ENCODE measurements at places on chromosomes 7 and 10.

- DNase-seq = no peak
Observed at GRCh38 chr10:100670368-100670767, 75.0 kb upstream of the PAX2 start.

DNA sequence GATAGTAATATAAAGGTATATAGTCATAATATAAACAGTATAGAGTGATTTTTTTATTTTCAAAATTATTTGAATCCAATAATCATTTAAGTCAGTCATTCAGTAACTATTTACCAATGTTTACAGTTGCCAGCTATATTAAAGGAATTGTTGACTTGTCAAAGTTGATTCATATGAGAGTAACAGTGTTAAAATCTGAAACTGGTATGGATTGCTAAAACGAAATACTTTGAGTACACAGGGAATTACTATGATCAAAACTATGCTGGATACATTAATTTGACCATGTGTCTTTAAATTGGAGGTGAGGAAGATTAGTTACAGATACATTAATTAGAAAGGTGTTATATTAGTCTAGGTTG is 282.6 kb downstream of the ADK start:
- no peak for DNase-seq

GRCh38 chr7:28132959-28133870 is 47.4 kb downstream of the JAZF1 start:
- no peak for DNase-seq

DNA sequence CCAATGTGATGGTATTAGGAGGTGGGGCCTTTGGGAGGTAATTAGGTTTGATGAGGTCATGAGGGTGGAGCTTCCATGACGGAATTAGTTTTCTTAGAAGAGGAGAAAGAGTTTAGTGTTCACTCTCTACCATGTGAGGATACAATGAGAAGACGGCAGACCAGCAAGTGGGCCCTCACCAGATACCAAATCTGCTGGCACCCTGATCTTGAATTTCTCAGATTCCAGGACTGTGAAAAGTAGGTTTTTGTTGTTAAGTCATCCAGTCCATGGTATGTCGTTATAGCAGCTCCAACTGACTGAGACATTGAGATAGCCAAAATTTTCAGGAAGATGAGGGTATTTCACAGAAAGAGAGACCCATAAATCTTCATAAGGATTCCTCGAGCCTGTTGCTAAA is 3.6 kb upstream of the TMEM196 start:
- no peak for DNase-seq

DNA sequence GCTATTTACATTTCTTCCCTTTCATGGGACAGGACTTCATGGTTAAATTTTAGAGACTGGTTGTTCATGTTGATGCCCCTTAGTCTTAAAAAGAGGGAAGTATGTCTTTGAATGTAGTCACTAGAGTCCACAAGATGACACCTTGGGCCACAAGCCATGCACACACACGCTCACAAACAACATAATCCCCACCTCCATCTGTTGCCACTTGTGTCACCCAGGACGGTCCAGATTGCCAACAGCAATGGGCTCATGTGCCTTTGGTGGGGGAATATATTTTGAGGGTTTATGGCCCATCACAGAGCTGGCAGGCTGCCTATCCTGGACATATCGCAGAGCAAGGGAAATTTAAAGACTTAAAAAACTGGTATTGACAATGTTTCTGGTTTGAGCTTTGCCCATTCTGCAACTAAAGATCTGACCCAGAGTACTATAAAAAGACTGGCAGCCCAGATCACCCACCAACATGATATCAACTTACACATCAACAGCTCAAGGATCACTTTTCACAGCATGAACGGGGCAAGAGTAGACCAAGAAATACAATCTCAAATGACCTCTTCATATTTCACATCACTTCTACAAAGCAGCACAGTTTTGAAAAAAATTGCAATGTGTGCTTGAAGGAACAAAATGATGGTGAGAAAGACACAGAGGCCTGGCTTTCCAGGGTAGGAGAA is 50.5 kb downstream of the STRA8 start:
- no peak for DNase-seq

- DNase-seq = no peak
Observed at GRCh38 chr7:121372376-121373010, 23.6 kb downstream of the FAM3C start.

Measured in activated naive CD8-positive, alpha-beta T cell treated with anti-CD3 and anti-CD28 coated beads, Interleukin-2, amount 50 U/mL, for 24 hours (primary cell).